ENCODE measurements at places on chromosomes 5 and 9.
A peak's percentile ranks its signal among the peaks of the same experiment; 100 is the strongest.

DNA sequence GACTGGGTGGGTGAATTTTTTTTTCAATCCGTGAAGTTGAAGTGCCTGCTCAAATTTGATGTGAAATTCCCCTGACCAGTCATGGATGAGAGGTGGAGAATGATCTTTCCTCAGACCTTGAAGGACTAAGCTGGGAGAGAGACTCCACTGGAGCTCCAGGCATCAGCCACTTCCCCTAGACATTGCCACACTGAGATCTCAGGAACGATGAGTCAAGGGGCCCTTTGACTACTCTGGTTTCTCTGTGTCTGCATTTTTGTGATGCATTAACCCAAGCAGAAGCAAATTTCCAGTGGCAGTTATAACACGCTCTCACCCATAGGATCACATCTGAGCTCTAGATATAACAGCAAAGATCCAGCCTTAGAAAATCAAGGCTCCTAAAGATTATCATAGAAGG, 171.2 kb upstream of the KIF2A start:
- no peak for DNase-seq

DNA sequence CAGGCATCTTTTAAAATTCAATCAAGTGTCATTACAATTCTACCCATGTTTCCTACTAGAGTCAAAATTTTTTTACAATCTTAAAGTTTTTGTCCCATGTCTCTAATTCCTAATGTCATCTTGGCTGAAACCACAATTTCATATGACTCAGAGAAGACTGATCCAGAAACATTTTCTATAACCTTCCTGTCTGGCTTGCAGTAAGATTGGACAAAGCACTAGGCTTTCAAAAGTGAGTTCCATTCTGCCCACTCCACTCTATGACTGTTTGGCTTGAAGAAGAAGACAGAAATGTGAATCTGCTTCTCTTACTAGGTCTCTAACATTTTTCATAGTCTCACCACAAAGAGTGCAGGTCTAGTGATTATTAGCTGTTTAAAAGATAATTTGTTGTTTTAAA, 88.8 kb downstream of the NR3C1 start:
- DNase-seq, result no peak

DNA sequence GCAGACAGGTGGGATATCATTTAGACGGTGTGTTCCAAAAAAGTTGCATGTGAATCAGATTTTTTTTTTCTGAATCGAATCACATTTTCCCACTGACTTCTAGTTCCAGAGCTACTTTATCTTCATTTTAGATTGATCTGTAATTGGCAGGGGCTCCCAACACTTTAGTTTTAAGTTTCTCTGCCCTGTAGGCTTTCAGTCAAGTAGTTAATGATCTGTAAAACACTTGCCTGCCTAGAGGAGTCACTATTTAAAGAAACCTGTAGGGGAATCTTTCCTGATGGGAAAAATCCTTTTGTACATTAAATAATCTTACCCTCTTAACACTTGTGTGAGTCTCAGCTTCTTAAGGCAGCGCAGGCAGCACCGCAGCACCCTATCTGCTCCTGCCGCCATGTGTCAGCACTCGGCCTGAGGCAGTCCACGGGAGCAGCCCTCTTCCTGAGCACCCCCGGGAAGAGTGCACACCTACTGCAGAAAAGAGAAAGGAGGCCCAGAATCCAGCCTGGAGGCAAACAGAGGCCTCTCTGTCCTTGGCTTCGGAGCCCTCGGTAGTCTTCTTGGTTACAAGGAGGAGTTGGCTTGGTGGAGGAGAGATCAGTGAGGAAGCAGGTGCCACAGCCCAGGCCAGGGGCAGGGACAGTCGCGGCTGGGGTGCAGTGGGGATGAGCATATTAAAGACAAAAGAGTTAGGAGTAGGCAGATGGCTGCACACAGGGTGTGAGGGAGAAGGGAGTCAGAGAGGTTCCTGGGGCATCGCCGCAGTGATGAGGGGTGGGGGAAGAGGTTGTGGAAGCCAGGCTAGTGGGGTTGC, 209.3 kb downstream of the GAPVD1 start:
- DNase-seq, result no peak

- DNase-seq, result peak; percentile 95
Observed at GRCh38 chr9:114505187-114506081, at the start of gene WHRN. Gene WHRN (minus strand): TSS chr9:114505473. CDS start chr9:114504801, 672 bp downstream.

DNA sequence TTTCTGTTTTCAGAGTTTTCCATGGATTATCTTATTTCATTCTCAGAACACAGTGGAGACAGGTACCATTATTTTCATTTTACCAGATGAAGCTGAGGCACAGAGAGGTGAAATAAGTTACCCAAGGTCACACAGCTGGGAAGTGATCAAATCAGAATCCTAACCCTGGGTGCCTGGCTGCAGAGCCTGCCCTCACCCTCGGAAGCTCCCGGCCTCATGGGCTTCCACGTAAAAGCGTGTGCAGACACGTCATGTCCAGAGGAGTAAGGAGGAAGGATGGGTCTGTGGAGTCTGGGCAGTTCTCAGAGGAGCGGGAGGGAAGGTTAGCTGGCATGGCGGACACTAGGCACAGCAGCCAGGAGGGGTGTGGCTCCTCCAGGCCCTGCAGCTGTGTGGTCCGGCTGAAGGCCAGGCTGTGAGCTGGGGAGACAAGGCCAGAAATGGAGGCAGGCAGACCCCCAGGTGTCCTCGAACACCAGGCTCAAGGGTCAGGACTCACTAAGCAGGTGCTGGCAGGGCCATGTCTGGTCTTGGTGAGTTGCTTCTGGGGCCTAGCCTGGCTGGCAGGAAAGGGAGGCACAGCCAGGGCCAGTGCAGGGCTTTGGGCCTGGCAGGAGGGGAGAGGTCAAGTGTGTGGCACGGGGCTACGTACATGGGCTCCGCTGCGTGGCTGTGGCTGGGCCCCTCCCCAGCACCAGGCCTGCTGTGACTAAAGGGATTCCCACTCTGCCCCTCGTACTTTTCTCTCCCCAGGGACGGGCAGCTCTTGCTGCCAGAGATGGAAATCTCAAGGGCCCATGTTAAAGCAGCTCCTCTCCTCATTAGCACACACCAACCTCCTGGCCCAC, 5.6 kb downstream of the TBC1D9B start:
- DNase-seq, result no peak

DNA sequence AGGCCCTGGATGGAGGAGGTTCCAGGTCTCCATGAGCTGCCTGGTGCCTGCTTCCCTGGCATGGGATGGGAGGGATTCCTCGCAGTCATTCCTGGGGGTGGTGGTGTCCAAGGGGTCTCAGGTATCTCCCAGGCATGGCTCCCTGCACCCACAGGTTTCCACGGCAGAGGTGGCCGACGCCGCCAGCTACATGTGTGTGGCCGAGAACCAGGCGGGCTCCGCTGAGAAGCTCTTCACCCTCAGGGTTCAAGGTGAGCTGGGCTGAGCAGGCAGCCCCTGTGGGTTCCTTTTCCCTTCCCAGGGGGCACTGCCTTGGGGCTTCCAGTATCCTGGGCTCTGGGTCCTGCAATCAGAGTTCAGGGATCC, 61.4 kb upstream of the ASS1 start:
- no peak for DNase-seq

DNA sequence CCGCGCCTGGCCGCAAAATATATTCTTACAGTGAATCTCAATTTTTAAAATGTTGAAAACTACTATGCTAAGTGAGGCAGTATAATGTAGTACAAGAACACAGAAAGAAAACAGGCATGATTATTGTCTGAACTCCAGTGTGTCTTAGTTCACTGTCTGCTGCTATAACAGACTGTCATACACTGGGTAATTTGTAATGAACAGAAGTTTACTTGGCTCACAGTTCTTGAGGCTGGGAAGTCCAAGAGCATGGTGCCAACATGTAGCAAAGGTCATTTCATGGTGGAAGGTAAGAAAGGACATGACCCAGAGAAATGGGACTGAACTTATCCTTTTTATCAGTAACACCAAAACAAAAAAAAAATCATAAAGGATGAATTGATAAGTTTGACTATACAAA, 19.9 kb upstream of the TEX10 start:
- no peak for DNase-seq

DNA sequence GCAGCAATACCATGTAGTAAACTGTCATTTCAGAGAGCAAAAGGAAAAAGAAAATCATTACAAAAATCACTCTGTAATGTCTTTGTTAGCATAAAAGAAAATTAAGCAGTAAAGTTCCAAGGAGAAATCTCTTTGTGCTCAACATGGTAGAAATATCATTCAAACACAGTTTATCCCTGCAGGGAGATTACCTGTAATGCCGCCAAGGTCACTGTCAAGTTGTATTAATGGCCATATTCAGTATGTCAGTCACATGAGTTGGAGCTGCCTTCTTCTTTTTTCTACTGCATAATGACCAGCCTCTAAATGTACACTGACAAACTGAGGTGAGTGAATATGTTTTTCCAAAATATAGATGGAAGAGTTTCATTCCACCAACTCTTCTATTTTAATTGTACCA, 36.5 kb downstream of the MEF2C start:
- no peak for DNase-seq

GRCh38 chr5:134103397-134103796, 11.1 kb upstream of the TCF7 start:
- DNase-seq, result no peak

GRCh38 chr9:130128733-130129431, 43.3 kb upstream of the NCS1 start:
- no peak for DNase-seq

DNA sequence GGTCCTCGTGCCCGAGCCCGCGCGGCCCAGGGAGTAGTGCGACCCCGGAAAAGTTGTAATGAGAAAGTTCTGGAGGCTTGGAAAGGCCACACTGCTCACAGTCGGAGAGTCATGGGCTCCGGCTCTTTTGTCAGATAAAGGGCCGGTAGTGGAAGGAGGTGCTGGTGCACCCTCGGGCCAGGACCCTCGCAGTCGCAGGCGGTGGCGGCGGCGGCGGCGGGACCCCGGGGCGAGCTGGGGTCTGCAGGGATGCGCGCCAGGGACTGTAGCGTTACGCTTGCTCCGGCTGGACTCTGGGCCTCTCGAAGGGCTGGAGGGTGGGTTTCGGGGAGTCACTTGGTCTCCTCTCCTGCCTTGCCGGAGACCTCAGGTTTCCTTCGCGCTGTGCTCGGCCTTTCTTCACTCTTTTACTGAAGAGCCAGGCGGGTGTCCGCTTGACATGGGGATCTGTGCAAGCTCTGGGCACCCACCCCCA, 1.5 kb downstream of the RORB start:
- peak; percentile 31 for DNase-seq

DNA sequence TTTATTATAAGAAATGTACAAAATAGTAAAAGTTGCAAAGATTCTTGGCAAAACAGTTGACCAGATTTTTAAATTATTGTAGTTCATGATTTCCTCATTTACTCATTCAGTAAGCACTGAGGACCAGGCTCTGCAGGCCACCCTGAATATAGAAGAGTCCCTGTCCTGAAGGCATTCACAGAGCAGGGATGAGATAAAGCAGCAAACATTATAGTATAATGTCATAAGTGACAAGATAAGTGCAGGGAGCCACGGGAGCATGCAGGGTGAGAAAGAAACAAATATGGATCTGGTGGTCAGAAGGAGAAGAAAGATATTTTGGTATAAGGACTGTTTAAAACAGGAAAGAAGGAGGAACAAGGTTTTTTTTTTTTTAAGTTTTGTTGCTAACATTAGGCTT, 46.0 kb downstream of the PARP8 start:
- no peak for DNase-seq

- no peak for DNase-seq
Observed at GRCh38 chr5:120372899-120373298, 91.2 kb upstream of the PRR16 start.

DNA sequence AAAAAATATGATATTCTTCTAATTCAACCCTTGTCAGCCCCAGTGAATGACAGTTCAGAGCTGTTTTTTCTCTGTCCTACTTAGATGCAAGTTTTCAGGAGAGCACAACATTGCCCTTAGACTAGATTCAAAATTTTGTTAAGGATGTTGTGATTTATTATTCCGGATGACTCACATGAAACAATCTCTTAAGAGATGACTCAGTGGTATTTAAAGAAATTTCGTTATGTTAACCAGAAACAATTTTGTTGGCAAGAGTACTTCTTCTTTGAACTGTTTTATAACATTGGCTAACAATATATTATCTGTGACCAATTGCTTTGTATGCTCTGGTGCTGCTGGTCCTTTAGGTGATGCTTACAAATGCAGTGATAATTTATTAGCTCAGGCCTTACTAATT, 132.0 kb downstream of the IZUMO3 start:
- no peak for DNase-seq

Data from WTC11 (cell line).